Liver (tissue), 10 donors: ENCODE measurements at places on chromosomes 7 and 10. TPM values are rescaled to one million over a fixed set of nuclear protein-coding genes. Genes with fewer than 3 reads are reported as not detected.

Gene DMBT1
- not detected for total RNA-seq

Gene CRHR2
- total RNA-seq, result not detected

DNA sequence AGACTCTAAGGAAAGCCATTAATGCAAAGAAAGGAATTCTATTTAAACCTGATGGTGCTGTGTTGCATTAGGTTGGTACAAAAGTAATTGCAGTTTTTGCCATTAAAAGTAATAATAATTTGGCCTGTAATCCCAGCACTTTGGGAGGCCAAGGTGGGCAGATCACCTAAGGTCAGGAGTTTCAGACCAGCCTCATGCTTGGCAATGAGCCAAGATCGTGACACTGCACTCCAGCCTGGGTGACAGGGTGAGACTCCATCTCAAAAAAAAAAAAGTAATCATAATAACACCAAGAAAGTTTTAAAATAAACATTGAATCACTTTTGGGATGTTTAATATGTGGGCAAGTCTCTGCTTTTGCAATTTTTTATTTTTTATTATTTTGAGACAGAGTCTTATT, 107.3 kb upstream of the FRMD4A start:
- DNase-seq, result no peak

DNA sequence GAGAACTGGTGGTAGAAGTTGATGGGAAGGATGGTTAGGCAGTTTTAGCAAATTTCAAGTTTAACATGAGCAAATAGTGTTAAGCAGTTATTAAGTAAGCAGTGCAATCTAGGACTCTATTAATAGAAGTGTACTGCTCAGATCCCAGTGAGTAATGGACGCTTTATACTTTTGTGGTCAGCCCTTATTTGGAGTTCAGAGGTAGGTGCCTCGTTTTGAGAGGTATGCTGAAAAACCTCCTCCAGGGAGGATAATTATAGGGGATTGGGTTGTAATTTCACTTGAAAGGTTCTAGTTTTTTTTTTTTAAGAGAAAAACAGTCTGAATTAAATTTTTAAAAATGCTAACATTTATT, 33.5 kb upstream of the CCDC7 start:
- no peak for DNase-seq

- DNase-seq, result no peak
Observed at GRCh38 chr7:141511676-141512396, 39.4 kb upstream of the AGK start.

GRCh38 chr10:87053111-87053510, 33.0 kb downstream of the FAM25A start:
- DNase-seq, result no peak

GRCh38 chr10:12697764-12698163, 303.7 kb downstream of the CCDC3 start:
- DNase-seq, result no peak
